ENCODE measurements at places on chromosomes 11 and 22.
A peak's percentile ranks its signal among the peaks of the same experiment; 100 is the strongest.

GRCh38 chr22:43267332-43267980, 75.7 kb downstream of the SCUBE1 start:
- no peak for DNase-seq

GRCh38 chr11:104705490-104706190, 192.6 kb downstream of the CASP12 start:
- peak; percentile 94 for DNase-seq

DNA sequence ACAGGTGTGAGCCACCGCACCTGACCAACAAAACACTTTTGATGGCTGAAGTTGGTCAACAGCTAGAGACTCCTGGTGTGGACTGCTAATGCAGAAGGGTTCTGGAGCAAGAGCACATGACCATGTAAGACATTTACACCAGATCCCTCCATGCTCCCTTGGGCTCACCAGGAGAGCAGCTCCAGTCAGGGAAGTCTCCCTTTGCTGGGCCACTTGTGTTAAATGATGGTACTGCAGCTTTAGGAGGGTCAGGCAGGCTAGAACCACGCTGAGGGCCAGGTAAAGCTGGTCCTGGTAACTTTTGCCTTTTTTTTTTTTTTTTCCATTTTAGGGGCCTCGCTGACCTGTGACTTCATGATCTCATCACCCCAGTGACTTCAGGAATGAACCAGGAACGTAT, 146.4 kb downstream of the FBXO7 start:
- no peak for DNase-seq

DNA sequence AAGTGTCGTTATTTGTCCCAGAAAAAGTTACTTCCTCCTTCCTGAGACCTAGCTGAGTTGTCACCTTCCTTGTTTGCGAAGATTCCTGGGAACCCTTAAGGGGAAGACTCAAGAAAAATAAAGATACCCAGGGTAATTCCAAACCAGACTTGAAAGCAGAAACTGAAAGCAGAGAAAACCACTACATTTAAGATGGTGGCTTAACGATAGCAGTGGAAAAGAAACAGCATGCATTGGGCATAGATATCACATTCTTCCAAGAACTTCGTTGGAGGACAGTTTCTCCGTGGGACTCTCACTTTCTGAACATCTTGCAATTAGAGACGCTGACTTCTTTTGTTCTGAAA, 89.1 kb downstream of the FAM76B start:
- DNase-seq = no peak

- no peak for DNase-seq
These were observed 358.9 kb downstream of the CADM1 start for GRCh38 chr11:115145324-115145723.

DNA sequence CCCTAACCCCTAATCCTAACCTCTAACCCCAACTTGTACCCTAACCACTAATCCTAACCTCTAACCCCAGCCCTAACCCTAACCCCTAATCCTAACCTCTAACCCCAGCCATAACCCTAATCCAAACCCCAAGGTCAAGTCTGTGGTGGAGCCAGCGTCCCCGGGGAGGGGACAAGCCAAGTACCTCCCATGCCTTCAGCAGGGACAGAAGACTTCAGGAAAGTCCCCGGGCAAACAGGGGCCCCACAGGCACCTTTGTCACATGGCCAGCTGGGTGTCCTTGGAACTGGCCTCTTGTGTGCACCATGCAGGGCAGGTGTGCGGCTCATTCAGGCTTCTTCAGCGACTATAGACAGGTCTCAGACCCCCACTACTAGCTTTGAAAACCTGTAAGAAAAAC, 555.8 kb downstream of the BRD1 start:
- DNase-seq = no peak

- no peak for DNase-seq
These were observed 3.4 kb upstream of the MUC5B start for GRCh38 chr11:1219446-1219833.

- no peak for DNase-seq
These were observed 100.5 kb downstream of the DSCAML1 start for GRCh38 chr11:117696540-117696939.

GRCh38 chr22:21651521-21652009, 9.5 kb downstream of the SDF2L1 start:
- no peak for DNase-seq

DNA sequence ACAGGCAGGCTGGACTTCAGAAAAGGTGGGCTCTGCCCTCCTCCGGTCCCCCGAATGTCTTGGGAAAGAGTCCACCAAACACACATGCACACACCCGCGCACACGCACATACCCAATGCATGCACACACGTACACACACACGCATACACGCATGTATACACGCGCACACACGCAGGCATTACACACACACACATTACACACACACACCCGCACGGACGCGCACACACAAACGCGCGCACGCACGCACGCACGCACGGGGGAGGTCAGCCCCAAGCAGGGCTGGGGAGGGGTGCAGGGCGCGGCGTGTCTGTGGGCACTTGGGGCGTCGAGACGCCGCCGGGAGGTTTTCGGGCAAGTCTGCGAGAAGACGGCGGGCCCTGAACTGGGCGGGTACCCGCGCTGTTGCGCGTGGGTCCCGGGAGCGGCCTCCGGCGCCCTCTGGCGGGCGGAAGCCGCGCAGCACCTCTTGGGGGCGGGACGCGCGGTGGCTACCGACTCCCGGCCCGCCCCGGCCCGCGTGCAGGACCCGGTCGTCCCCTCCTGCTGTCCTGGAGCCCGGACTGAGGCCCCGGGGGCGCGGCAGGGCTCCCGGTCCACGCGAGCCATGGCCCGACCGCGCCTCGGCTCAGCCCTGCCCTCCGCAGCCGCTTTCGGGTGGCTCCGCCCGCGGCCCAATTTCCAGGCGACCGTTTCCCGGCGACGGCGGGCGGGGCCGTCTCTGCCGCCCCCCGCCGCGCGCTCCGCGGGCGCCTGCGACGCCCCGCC, 3.6 kb downstream of the SEPTIN5 start:
- DNase-seq = peak; percentile 79

DNA sequence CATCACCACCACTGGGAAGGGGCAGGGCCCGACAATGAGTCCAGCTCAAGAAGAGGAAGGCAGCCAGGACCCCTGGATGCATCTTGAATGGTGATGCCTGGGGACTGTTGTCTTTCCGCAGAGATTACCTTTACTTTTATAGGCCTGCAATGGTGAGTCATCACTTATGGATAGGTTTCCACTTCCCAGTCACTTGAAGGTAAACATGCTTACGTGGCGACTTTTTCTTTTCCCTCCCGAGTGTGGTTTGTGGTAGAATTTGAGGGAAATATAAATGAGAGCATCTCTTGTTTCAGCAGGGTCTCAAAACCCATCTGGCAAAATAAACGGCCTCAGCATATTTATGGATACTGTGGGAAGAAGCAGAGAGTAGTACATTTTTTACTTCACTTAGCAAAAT, at the start of gene MMP13:
TSS of gene MMP13 (minus strand) at position 109 of the 400 bp plus-strand sequence. CDS start at position 82, 27 bp downstream.
- no peak for DNase-seq

- DNase-seq = no peak
These were observed 99.1 kb upstream of the CHRM4 start for GRCh38 chr11:46490666-46491065.

GRCh38 chr11:120344302-120345004, 8.2 kb downstream of the ARHGEF12 start:
- peak; percentile 85 for DNase-seq

DNA sequence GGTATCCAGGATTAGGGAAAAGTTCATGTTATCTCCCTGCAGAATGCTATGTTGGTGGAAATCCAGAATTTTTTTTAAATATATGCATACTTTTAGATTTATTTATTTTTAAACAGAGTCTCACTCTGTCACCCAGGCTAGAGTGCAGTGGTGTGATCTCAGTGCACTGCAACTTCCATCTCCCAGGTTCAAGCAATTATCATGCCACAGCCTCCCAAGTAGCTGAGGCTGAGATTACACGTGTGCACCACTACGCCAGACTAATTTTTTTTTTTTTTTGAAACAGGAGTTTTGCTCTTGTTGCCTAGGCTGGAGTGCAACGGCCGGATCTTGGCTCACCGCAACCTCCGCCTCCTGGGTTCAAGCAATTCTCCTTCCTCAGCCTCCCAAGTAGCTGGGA, 2.6 kb downstream of the PACSIN2 start:
- no peak for DNase-seq

DNA sequence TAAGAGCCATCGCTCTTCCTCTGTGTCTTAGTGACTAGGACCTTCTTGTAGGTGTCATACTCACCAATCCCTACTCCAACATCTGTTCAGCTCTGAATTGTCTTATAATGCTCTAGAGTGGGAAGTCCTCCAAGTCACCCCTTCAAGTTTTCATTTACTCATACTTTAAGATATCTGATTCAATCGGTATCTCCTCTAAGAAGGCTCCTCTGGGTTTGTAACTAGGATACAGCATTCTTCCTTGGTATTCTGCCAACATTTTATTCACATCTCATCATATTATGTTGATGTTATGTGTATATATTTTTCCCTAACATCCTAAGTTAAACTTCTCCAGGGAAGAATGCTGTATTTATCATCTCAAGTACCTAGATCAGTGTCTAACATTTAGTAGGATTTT, 662.1 kb downstream of the NTM start:
- no peak for DNase-seq

Measured in hematopoietic multipotent progenitor cell (in vitro differentiated cells).